ENCODE measurements at places on chromosomes 5 and 9.

GRCh38 chr9:110916403-110916802 is 121.9 kb downstream of the LPAR1 start:
- no peak for DNase-seq

GRCh38 chr9:124190761-124191160 is 67.0 kb upstream of the NEK6 start:
- DNase-seq = no peak

DNA sequence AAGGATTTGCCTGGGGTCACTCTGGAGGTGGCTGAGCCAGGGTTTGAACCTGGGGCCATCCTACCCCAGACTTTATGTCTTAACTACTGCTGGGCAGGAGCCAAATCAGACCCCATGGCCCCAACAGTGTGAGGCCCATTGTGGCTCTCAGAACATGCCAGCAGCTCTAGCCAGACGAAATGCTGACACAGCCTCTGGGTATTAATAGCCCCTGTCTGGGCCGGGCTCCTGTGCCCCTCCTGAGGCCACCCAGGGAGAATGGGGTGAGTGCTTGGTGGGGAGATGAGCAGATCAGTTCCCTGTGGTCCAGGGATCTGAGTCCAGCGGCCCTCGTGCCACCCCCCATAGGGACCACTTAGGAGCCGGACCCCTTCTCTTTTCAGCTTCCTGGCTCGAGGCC is 2.2 kb upstream of the PLPP7 start:
- no peak for DNase-seq

GRCh38 chr9:78032730-78033457 is 1.3 kb upstream of the GNAQ start:
- DNase-seq = no peak

GRCh38 chr9:17876687-17877086 is 297.8 kb downstream of the SH3GL2 start:
- DNase-seq = no peak

DNA sequence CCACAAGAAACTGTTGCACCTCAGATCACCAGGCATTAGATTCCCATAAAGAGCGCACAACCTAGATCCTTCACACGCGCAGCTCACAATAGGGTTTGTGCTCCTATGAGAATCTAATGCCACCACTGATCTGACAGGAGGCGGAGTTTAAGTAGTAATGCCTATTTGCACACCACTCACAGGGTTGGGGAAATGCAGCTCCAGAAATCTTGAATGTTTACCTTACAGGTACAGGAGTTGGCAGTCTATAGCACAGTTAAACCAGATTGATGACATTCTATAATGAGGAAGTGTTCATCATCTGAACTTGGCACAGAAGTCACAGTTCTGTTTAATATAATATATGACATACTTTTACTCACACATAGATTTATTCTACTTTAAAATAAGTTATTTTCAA is 732.2 kb upstream of the ZNF608 start:
- DNase-seq = no peak

DNA sequence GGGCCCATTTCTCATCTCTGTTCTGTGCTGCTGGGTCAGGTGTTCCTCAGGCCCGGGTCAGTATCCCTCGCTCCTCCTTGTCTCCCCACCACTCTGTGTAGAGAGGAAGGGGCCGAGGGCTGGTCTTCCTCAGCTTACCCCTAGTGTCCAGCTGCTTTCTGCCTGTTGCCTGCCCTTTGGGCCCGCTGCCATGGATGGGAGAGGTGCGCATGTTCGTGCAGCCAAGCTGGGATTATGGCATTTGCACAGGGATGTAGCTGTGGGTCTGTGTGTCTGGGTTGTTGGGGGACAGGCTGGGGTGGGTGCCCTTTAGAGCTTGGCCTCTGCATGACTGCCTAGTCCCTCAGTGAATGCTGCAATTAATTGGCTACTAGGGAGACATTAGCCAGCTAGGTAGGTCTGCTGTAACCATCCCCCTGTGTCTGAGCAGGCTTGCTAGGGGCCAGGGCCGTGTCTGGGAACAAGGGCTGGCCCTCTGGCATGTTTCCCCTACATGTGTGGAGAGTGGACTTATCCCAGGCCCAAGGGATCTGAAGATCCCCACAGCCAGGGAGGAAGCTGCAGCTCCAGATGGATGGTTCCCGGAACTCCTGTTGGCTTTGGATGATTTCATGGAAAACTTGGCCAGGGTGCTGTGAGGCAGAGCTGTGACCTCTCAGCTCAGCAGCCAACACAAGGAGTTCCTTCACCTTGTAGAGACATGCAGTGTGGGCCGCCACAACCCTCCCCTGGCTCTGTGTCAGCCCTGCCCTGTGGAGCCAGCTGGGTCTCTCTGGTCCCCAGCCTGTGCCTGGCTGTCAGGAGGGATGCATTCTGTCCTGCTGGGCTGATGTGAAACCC is 161.9 kb downstream of the MACROH2A1 start:
- no peak for DNase-seq

- DNase-seq = no peak
Measured at GRCh38 chr5:123436201-123436600, 13.0 kb upstream of the CEP120 start.

DNA sequence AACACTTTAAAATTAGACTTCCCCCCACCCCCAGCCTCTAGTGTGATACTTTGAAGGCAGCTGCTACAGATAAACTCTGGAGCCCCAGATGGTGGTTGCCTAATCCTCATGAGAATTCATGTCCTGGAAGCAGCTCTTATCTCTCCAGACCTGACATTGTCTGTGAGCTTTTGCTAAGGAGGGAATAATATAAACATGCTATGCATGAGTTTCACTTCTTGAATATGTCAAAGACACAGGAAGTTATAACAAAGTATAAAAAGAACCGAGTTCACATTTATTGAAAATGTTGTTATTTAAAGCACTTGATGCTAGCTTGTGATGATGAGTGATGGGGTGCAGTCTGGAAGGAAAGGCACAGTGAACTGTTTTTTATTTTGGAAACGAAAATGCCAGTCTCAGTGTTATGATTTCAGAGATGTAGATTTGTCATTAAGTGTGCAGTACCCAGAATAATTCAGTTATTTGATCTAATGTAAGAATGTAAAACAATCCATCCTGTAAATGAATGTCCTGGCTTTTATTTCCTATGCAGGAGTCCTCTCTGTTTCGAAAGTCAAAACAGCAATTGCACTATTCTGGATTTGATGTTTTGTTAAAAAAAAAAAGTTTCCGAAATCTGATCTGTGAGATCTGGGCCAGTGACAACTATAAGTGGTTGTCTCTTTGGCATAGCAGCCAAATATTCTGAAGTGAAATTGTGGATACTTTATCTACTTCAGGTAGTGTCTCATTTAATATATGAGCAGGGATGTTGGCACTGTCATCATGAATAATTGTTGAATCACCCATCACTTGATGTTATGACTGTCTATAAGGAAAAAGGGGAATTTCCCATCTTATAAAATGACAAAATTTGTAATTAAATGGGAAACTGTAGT is 77.0 kb downstream of the ZCCHC7 start:
- no peak for DNase-seq

GRCh38 chr9:116574027-116574679 is 113.0 kb upstream of the TRIM32 start:
- DNase-seq = no peak

DNA sequence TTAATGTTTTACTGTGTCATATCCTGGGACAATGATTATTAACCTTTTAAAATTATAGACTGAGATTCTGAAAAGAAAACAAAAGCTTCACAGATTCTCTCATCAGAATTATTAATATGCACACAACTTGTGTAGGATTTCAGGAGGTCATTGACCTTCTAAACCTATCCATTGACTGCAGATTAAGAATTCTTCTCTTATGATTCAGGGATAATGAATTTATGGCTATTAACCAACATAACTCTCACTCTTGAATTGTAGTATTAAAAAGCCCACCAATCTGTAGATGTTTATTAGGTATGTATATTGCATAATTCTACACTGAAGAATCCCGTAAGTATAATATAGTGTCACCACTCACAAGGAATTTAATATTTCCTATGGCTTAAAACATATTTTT is 179.8 kb downstream of the PBX3 start:
- no peak for DNase-seq

GRCh38 chr5:55904152-55904551 is 53.0 kb downstream of the IL31RA start:
- no peak for DNase-seq

DNA sequence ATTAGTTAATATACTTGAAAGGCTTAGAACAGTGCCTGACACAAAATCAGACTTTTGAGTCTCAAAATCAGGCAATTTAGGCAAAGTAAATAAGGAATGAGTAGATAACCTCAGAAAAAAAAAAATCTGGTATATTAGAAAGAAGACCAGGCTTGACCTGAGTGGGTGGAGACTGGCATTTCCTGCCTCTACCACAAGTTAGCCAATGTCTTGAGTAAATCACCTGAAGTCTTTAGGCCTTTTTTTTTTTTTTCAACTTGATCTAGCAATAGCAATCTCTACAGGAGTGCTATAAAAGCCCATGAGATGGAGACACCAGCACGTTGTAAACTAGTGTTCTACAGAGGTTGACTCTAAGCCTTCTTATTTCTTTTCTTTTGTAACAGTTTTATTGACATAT is 104.2 kb upstream of the RASEF start:
- DNase-seq = no peak

DNA sequence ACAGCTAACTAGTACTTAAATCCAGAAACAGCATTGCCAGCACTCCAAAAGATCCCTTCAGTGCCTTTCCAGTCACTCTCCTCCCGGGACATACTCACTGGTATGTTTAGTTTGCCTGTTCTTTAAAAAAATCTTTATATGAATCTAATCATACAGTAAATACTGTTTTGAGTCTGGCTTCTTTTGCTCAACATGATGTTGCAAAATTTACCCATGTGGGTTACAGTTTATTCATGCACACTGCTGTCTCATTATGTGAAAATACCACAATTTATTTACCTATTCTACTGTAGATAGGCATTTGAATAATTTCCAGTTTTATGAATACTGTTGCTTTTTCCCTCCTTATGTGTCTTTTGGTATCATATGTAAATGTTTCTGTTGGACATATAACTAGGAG is 13.5 kb downstream of the NDFIP1 start:
- DNase-seq = no peak

DNA sequence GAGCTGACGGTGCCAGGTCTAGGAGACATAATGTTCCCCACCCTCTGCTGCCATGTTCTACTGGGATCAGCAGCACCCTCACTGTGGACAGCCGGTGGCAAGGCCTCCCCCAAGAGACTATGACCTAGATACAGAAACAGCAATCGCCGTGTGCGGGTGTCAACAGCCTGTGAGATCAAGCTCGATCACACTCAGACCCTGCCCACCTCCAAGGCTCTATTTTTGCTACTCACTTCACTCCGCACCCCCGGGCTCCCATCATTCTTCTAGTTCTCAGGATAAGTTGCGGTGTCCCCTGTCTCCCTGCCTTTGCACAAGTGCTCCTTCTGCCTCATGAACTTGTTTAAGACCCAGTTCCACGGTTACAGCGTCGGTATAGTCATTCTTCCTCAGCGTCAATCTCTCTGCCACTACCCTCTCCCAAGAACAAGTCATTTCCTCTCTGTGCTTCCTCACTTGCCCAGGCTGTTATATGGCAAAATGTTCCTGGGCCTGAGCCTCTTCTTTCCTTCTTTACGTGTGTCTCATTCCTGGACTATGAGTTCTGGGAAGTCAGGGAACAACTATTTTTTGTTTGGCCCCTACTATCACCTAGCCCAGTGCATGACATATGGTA is 5.4 kb upstream of the DOCK8 start:
- no peak for DNase-seq

- no peak for DNase-seq
Measured at GRCh38 chr5:172769616-172770373, 1.2 kb downstream of the DUSP1 start.

- DNase-seq = no peak
Measured at GRCh38 chr9:126635661-126636439, 22.1 kb downstream of the LMX1B start.

DNA sequence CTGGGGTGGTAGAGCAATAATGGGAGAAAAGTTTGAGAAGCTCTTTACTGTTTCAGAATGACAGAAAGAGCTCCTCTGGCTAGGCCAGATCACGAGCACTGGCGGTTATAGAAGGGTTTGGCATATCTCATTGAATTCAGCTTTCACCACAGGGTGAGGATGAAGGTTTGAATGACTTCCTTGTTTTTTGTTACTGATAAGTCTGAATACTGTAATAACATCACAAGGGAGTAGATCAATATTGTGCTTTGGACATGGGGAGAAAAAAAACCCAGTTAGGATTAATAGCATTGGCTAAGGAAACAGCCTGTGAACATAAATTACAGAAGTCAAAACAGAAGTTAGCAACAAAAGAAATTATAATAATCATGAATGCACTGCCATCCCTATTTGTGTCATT is 9.4 kb downstream of the PHAX start:
- no peak for DNase-seq

GRCh38 chr5:114056185-114056538 is 305.7 kb upstream of the KCNN2 start:
- DNase-seq = no peak

DNA sequence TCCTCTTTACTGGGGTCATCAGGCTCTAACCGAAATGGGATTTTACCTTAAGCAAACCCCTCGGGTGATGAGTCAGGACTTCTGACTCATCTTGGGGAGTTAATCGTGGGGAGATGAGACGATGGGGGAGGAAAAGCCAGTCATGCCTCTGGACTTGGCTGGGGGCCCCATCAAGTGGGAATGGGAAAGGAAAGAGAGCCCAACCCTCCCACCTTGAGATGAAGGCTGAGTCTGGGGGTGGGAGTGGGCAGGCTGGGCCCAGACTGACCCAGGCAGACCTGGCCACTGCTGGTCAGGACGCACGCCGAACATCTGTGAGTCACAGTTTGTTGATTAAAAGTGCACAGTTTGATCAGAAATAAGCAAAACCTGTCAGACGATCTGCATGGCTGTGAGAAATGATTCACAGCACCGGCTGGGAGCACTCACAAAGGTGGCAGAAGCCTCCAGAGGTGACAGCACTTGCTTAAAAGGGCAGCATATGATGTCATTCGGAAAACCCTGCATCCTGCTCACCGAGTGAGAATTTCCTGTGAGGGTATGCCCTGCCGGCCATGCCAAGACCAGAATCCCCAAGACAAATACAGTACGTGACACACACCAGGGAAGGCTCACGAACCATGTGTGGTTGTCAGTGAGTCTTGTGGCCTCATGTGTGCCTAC is 50.0 kb upstream of the SLC25A51 start:
- DNase-seq = peak; percentile 2

DNA sequence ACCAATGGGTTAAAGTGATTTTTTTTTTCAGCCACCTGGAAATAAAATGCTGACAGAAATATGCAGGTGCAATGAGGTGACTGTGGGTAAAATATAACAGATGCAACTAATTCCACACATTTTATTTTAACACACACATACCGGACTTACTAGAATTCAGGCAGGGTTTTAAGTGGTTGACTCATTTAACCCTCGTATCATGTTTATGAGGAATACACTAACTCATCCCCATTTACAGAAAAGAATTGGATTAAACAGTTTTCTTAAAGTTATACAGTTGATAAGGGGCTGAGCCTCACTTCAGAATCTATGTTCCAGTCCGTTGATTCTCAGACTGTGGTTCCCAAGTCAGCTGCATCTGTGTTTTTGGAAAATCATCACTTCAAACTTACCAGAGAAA is 207.5 kb downstream of the CHSY3 start:
- DNase-seq = no peak

Measured in activated CD4-positive, alpha-beta T cell treated with anti-CD3 and anti-CD28 coated beads, Interleukin-2, amount 50 U/mL, for 24 hours (primary cell).